ENCODE measurements at places on chromosomes 2 and 18.
A peak's percentile ranks its signal among the peaks of the same experiment; 100 is the strongest.

- no peak for DNase-seq
Measured at GRCh38 chr2:96954011-96954846, 32.2 kb downstream of the FAM178B start.

DNA sequence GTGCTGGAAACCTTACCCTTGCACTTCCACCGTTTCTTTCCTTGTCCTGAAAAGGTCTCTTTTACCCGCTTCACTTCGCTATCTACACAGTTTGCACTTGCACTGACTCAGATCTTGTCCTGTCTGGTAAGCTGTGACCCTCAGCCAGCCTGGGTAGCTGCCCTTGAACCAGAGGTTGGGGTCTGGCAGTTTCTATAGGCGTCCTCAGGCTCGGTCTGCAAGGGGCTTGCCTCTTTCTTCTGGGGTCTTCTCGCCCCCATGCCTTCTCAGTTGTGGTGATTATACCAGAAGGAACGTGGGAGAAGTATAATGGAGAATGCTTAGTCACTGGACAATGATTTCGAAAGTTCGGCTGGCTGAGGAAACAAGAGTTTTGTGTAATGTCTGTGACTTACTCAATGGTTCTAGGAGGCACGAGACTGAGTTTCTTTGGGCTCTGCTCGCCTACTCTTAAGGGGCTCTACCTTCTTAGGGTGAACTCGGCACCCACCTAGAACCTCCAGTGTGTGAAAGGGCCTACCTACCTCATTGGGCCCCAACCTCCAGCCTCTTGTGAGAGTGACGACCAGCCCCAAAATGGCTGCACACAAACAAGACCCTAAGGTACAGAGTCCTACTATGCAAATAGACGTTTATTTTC, 6.9 kb upstream of the STAT1 start:
- DNase-seq, result peak; percentile 49

- no peak for DNase-seq
Measured at GRCh38 chr2:50624506-50624905, 407.4 kb downstream of the NRXN1 start.

- DNase-seq, result no peak
Measured at GRCh38 chr2:198101688-198102087, 297.3 kb downstream of the PLCL1 start.

- DNase-seq, result no peak
Measured at GRCh38 chr2:64062840-64063239, 43.6 kb upstream of the VPS54 start.

- no peak for DNase-seq
Measured at GRCh38 chr2:68776124-68776523, 41.5 kb downstream of the ARHGAP25 start.

DNA sequence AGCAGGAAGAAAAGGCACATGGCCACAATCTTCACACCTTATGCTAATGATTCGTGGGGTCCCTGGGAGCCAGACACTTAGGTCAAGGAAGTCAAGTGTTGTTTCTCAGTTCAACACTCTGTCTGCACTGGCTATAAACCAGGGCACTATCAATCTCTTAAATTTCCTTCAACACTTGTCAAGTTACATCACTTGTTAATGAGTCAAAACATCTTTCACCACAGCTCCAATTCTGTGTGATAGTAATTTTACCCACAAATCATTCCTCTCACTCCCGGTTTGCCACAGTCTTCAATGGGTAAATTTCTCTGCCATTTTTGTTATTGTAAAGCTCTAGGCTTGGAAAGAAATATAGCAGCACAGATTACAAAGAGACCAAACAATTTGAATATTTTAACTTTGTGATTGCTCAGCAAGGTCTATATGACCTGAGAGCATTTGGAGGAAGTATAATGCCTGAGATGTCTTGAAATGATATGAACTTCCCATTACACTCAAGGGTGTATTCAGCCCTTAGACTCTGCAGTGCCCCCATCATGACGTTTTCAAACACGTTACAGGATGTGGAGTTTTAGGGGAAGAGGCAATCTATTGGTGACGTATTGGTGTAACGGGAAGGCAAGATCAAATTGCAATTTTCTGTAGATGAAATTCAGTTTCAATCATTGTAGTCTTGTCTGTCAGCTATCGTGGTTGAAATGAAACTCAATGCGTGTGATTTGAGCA, 78.7 kb downstream of the ICOS start:
- no peak for DNase-seq

- no peak for DNase-seq
Measured at GRCh38 chr2:8141780-8142179, 540.1 kb upstream of the ID2 start.

GRCh38 chr2:225207043-225207442, 164.8 kb upstream of the DOCK10 start:
- DNase-seq, result no peak

DNA sequence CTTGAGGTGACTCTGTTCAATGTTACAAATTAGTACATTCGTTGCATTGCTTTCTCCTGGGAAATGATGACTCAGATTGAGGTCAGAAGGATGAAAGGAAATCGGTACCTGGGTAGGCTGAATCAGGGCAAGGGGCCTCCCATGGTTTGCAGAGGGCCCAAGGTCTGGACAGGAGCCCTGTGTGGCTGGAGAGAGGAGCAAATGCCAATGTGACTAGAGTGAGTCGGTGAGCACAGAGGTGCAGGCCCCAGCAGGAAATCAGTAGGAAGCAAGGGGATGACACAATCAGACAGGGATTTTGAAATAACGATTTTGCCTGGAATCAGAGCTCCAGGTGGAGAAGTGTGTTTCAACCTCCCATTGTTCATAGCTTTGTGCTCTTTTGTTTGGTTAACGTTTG, 118.9 kb downstream of the CCDC102B start:
- DNase-seq, result no peak

DNA sequence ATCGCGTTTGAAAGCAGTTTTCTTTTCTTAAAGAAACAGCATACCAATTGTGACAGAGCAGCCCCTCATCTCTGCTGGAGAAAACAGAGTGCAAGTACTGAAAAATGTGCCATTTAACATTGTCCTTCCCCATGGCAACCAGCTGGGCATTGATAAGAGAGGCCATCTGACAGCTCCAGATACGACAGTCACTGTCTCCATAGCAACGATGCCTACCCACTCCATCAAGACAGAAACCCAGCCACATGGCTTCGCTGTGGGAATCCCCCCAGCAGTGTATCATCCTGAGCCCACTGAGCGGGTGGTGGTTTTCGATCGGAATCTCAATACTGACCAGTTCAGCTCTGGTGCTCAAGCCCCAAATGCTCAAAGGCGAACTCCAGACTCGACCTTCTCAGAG, 9.5 kb downstream of the GRHL1 start:
- DNase-seq, result no peak

GRCh38 chr2:240990726-240991377, 7.6 kb upstream of the SNED1 start:
- DNase-seq, result no peak

DNA sequence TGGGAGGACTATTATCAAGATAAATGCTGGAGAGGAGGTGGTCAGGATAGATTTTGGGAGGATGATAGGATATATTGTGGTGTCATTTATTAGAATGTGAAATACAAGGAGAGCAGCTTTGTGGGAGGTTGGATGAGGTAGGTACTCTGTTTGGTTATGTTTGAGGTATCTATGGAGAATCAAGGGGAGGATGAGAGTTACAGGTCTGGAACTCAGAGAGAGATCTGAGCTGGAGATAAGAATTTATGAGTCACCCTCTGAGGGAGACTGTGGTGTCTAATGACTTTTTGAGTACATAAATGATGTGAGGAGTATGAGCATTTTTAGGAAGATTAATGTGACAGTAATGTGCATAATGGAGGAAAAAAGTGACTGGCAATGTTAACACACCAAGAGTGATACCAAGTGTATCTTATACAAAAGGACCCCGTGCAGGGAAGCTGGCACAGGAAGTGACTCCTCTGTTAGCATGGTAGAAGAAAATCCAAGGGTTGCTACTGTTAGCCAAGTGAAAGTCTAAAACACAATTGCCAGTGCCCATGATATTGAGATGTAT, 48.2 kb downstream of the CRIM1 start:
- DNase-seq, result no peak

- DNase-seq, result no peak
Measured at GRCh38 chr2:46493971-46494250, 14.5 kb downstream of the TMEM247 start.

GRCh38 chr2:77156599-77156998, 365.6 kb downstream of the LRRTM4 start:
- no peak for DNase-seq

GRCh38 chr18:13562494-13563029, 163.8 kb downstream of the FAM210A start:
- DNase-seq, result peak; percentile 86

GRCh38 chr2:47401789-47402554, 984 bp upstream of the MSH2 start:
- no peak for DNase-seq

DNA sequence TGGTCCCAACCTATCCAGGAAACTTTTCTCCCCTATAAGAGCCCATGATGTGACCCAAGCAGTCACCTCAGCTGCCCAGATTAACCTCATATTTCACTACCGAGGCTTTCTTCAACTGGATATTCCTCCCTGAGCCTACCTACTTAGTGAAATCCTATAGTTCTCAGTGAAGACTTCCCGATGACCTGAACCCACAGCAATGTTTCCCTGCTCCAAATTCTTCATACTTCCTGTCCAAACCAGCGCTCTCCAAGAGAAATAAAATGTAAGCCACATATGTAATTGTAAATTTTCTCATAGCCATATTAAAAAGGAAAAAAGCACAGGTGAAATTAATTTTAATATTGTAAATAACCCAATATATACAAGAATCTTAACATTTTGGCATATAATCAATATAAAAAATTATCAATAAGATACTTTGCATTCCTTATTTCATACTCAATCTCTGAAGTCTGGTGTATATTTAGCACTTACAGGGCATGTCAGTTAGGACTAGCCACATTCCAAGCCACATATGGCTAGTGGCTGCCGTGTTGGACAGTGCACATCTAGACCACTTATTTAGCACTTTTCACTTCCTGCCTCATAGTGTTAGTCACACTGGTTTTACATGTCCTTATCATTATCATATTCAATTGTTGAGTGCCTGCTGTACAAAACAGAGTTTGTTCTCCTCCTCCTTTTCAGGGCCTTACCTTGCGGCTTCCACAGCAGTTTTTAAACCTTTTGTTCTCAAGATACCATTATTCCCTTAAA, 1.9 kb upstream of the STAT4 start:
- no peak for DNase-seq

DNA sequence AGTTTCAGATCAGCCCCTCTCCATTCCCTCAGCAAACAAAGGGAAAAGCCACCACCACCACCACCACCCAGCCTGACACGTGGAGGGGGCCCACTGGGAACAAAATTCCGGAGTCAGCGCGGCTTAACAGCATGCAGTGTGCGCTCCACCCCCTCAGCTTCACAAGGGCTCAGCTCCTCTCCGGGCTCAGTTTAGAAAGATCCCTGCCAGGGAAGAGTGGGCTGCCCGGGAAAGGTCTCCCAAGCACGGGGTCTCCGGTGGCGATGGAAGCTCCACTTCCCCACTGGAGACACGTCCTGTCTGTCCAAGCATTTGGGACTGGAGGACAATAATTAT, 55.7 kb downstream of the SNORC start:
- no peak for DNase-seq

- no peak for DNase-seq
Measured at GRCh38 chr2:99602476-99602875, 112.7 kb upstream of the REV1 start.

- no peak for DNase-seq
Measured at GRCh38 chr18:29157905-29158304, 981.0 kb upstream of the CDH2 start.

- no peak for DNase-seq
Measured at GRCh38 chr2:109058191-109058632, 69.2 kb upstream of the EDAR start.

DNA sequence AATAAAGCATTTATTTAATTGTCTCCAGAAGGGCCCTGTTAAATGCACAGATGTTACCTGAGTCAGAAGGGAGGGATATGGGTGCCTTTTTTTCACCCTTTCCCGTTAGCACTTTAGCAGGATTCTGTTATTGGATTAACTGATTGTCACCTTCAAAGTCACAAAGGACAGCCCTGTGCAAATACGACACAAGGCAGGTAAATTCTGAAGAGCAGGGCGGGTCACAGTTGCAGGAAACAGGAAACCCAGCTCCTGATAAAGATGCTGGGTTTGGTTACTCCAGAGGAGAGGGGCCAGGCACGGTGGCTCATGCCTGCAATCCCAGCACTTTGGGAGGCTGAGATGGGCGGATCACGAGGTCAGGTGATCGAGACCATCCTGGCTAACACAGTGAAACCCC, 11.4 kb upstream of the PKDCC start:
- no peak for DNase-seq

GRCh38 chr2:144126302-144126701, 393.6 kb downstream of the ZEB2 start:
- no peak for DNase-seq

DNA sequence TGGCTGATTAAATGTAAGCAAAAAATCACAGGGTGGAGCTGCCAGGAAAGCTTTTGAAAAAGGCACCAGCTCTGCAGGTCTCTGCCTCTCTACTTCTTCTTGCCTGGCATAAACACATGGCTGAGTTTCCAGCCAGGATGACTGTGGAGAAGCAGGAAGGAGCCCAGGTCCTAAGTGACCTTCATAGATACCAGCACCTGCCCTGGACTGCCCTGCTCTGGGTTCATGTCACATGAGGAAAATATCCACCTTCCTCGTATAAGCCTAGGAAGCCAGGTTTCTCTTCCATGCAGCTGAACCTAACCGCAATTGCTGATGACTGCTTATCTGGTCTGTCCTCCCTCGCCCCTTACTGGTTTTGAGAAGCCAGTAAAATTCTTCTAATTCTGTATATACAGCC, 47.8 kb upstream of the CREB1 start:
- no peak for DNase-seq

GRCh38 chr2:228549441-228550007, 368.0 kb upstream of the SPHKAP start:
- no peak for DNase-seq

- DNase-seq, result no peak
Measured at GRCh38 chr2:17858064-17858463, 20.4 kb upstream of the KCNS3 start.

DNA sequence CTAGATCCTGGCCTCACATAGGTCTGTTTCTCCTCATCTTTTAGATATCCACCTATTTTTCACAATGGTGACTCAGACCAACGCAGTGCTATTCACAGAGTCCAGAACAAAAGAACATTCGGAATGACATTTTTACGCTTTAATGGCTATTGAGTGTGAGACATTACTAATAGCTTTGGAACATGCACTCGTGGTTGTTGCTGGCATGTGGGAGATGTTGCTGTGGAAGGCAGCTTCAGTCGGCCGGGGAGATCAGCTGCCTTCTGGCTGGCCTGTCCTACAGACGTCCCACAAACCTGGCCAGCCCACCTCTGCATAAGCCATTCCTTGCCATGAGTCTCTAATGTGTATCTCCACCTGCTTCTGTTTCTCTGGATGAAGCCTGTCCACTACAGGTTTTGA, 3.4 kb downstream of the MBP start:
- no peak for DNase-seq

GRCh38 chr2:68362069-68362468, 3.0 kb upstream of the PLEK start:
- DNase-seq, result peak; percentile 63

GRCh38 chr2:96623116-96623515, 15.0 kb downstream of the KANSL3 start:
- no peak for DNase-seq

- peak; percentile 53 for DNase-seq
Measured at GRCh38 chr2:11129598-11130449, 25.4 kb upstream of the SLC66A3 start.

Data from stimulated activated CD8-positive, alpha-beta memory T cell treated with anti-CD3 and anti-CD28 coated beads, Interleukin-15, amount 100 ng/mL, for 48 hours (primary cell).